ENCODE measurements at places on chromosomes 5 and 9.

- DNase-seq = no peak
Measured at GRCh38 chr9:69175486-69175885, 1.4 kb downstream of the TJP2 start.

DNA sequence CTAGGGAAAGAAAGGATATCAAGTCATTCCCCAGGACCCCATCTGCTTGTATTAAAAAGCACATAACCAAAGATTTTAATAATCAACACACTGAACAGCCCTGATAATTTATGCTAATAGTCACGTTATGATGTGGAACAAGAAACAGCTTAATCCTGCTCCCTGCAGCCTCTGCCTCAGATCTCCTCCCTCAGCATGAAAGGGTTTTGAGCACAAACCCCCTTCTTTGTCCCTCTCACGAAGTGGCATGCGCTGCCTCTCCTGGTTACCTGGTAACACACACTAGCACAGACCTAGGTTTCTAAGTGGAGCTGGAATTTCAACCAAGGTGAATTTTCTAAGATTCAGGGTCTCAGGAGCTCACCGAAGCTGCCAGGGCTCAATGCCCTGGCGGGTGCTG, 5.1 kb downstream of the IGFBPL1 start:
- DNase-seq = no peak

GRCh38 chr5:150587856-150588595, 52.4 kb upstream of the SYNPO start:
- DNase-seq = no peak

GRCh38 chr9:20316372-20316771, 305.9 kb downstream of the MLLT3 start:
- no peak for DNase-seq

- DNase-seq = no peak
Measured at GRCh38 chr5:27773636-27774035, 735.2 kb upstream of the CDH9 start.

DNA sequence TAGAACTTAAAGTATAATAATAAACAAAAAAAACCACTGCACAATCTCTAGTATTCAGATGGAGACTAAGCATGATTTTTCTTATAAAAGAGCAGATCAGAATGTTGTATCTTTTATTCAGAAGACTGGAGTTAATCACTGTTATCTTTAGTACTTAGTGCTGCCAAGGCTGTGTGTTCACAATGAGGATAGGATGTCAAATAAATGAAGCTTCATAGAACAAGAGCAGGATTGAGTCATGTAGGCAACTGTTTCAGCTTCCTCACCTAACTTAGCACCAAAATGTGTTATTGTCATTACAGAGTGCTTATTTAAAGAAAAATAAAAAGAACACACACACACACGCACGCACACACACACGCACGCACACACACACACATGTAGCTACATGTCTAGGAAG, 58.1 kb upstream of the CDKN2B start:
- DNase-seq = no peak

DNA sequence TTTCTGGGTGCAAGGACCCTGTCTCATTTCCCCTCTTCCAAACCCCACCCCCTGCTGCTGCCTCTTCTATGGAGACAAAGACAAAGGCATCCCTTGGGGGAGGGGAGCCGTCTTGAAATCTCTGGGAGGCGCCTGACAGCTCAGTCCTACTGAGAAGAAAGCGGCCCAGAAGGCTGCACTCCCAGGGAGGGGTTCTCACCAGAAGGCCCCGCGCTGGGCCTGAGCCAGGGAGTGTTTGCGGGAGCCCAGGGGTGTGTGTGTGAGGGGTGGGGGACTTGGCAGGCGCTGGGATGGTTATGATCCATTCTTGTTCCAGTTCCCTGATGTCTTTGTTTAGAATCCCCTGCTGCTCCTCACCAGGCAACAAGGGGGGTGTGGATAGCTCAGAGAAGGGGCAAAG, 45.7 kb upstream of the ALDH1B1 start:
- no peak for DNase-seq

- DNase-seq = peak; percentile 71
Measured at GRCh38 chr9:76905791-76906646, at the start of gene PRUNE2. TSS of gene PRUNE2 (minus strand) at chr9:76906114. CDS start at chr9:76905963, 151 bp downstream.

- no peak for DNase-seq
Measured at GRCh38 chr5:84290161-84290560, 94.5 kb downstream of the EDIL3 start.

GRCh38 chr9:130885484-130886375, 10.9 kb downstream of the QRFP start:
- DNase-seq = no peak

- no peak for DNase-seq
Measured at GRCh38 chr9:35516479-35516878, 26.6 kb downstream of the RUSC2 start.

DNA sequence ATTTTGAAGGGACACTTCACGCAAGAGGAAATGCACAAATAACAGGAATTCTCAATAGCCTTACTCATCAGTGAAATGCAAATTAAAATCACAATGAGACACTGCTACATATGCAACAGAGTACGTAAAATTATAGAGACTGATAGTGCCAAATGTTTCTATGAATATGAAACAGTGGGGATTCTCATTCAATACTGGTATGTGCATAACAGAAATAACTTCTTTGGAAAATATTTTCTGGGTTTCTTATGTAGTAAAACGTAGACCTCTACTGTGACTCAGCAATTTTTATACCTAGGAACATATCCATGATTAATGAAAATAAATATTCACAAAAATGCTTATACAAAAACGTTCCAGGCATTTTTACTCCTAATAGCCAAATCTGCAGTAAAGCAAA, 1625.2 kb downstream of the MAT2B start:
- DNase-seq = no peak

Measured in H54 (cell line).